ENCODE measurements at places on chromosomes 12 and 14.

GRCh38 chr12:89153341-89153740, 199.0 kb downstream of the DUSP6 start:
- DNase-seq: no peak

DNA sequence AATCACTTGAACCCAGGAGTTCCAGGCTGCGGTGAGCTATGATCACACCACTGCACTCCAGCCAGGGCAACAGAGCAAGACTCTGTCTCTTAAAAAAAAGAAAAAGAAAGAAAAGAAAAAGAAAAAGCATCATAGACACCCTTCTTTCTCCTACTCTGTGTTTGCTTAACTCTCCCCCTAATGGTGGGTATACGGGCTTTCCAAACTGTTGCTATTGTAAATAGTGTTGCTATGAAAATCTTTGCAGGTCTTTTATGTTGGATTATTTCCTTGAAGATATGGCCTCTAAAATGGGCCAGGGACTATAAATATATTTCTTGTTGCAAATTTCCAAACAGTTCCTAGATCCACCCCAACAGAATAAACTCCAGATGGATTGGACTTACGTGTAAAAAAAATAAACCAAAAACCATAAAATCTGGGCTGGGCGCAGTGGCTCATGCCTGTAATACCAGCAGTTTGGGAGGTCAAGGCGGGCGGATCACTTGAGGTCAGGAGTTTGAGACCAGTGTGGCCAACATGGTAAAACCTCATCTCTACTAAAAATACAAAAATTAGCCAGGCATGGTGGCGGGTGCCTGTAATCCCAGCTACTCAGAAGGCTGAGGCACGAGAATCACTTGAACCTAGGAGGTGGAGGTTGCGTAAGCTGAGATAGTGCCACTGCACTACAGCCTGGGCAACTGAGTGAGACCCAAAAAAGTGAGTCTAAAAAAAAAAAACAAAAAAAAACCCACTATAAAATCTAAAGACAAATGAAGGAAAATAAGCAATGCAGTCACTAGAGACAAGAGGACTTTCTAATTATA, 25.9 kb downstream of the NFKBIA start:
- DNase-seq: no peak

DNA sequence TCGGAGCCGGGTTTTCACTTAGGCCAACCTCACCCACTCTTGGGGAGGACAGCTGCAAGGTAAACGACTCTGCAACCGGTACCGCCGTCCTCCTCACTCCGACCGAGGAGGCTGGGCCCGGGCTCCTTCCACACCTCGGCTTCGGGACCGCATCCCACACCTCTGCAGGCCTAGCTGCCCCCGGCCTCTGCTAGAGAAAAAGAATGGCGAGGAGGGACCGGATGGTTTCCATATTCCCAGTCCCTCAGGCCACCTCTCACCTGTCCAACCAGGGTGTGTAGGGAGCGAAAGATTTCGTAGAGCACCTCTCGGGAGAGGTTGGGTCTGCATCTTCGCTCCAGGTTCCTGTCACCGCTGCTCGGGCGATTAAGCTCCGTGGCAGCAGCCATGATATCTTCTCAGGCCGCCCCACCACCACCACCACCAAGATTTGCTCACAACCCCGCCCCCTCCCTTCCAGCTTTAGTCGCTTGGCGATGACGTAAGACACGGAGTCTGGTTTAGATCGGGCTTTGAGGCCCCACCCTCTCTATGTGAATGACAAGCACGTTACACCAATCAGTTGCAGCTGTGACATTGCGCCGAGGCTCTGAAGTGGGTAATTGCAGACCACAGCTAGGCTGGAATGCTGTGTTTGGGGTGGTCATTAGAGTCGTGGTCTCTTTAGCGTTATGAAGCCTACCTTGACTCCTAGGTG, at the start of gene MBIP:
Gene MBIP (minus strand): TSS at position 438 of the 697 bp plus-strand sequence. CDS start 49 bp downstream, at position 389.
- peak; percentile 92 for DNase-seq

DNA sequence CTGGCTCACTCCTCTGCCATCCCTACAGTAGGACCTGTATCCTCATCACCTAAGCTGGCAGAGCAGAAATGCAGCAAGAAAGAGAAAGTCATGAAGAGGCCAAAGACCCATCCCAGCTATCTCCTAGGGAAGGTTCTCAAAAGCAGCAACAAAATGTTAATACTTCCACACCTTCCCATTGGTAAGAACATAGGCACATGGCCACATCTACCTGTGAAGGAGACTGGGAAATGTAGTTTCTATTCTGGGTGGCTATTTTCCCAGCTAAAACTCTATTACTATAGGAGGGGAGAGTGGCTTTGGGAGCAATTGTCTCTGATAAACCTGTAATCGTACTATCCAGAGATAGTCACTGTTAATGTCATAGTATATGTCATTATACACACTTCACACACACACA, 13.7 kb upstream of the EIF2B2 start:
- DNase-seq: no peak

DNA sequence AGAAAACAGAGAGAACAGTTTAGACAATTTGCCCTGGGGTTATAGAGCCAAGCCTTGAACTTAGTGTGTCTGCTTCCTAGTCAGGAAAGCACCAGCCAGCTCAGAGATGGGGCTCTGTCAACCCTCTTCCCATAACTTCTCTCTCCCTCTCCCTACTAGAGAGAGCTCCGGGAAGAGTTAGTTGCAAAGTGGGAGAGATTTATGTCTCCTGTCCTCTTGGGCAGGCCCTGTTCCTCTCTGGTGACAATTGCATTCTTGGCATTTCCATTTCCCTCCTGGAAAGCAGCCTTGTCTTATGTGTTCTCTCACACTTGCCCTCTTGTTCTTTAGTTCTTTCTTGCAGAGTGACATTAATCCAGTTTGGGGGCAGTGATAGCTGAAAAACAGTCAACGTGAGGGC, 42.1 kb upstream of the TUNAR start:
- DNase-seq: no peak

DNA sequence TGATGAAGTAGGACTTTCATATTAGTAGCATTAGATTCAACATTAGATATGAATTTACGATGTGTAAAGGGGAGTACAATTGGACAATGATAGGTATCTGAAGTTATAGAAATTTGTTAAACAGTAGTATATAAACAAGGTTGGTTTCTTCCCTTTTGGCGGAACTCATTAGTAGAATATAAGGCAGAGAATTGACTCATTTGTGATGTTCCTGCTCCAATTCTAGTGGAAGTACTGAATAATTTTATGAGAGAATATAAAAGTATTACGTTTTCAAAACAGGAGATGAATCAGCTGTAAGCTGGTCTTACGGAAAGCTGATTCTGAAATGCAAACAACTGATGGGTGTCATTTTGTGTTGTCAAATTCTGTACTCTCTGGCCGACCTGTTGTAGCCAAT, 13.4 kb downstream of the ZC3H14 start:
- no peak for DNase-seq

GRCh38 chr12:132222096-132222807, 78.0 kb downstream of the NOC4L start:
- DNase-seq: no peak

- DNase-seq: no peak
These were observed 678.5 kb upstream of the TBX3 start for GRCh38 chr12:115362339-115362976.

- no peak for DNase-seq
These were observed 202.1 kb upstream of the MYL2 start for GRCh38 chr12:111122458-111122878.

GRCh38 chr12:57498571-57498970, 10.7 kb downstream of the MARS1 start:
- DNase-seq: no peak

- no peak for DNase-seq
These were observed 6.8 kb upstream of the SIVA1 start for GRCh38 chr14:104746071-104746545.

GRCh38 chr12:96811083-96811482, 96.0 kb upstream of the NEDD1 start:
- DNase-seq: peak; percentile 71

- no peak for DNase-seq
These were observed 1037.1 kb downstream of the GALC start for GRCh38 chr14:86955771-86956354.

- no peak for DNase-seq
These were observed 218.3 kb upstream of the PDZRN4 start for GRCh38 chr12:40969796-40970195.

- DNase-seq: no peak
These were observed 116.0 kb upstream of the RTL1 start for GRCh38 chr14:101019541-101019940.

DNA sequence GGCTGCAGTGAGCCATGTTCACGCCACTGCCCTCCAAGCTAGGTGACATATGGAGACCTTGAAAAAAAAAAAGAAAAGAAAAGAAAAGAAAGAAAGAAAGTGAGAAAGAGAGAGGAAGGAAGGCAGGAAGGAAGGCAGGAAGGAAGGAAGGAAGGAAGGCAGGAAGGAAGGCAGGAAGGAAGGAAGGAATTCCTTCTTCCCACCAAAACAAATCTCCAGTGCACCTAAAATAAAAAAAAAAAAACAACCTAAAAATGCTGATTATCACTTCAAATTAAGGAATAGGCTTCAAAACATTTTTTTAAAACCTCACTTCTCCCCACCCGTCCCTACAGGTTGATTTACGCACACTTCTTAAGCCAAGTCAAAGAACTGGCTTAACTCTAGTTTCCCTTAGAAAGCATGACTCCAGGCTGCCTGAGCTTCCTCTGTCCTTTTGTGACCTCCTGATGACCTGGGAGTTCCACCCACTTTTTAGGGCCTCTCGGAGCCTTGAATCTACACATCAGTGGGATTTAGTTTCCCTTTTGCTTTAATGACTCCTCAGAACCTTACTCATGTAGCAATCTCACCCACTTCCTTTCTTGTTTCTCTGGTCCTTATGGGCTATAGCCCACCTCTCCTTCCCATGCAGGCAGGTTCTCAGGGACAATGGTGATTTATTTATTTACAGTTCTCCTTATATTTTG, 18.6 kb downstream of the DUSP6 start:
- DNase-seq: no peak

- DNase-seq: peak; percentile 88
These were observed 23.3 kb upstream of the MARK3 start for GRCh38 chr14:103361867-103362266.

DNA sequence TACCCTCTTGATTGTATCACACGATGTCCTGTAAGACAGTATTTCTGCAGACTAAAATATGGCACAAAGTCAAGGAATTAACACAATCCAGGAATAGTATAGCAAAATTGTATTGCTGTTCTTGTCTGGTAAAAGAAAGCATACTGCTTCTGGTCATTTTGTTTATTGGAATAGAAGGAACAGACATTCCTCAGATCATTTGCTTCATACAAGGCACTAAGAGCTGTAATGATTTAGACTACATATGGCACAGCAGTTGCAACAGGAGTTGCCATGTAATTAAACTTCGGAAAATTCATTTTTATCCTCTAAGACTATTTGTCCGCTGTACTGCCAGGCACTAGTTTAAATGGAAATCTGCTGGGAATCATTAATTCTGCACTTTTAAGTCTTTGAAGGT, 7.6 kb upstream of the KERA start:
- DNase-seq: no peak

DNA sequence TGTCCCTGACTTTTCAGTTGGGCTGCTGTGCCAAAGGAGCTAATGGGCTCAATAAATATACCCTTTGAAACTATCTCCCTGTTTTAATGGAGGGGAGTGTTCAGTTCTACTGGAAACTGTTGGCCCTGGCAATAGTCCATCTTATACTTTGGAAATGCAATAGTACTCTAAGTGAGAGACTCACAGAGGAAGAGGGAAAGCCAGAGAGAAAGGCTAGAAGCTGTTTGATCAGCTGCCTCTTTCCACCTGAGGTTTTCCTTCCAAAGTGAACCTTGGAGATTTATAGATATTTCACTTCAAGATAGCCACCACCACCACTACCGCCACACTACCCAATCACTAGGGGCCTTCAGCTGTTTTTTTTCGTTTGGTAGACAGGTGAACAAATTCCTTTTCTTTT, 93.6 kb upstream of the CCDC91 start:
- DNase-seq: no peak

DNA sequence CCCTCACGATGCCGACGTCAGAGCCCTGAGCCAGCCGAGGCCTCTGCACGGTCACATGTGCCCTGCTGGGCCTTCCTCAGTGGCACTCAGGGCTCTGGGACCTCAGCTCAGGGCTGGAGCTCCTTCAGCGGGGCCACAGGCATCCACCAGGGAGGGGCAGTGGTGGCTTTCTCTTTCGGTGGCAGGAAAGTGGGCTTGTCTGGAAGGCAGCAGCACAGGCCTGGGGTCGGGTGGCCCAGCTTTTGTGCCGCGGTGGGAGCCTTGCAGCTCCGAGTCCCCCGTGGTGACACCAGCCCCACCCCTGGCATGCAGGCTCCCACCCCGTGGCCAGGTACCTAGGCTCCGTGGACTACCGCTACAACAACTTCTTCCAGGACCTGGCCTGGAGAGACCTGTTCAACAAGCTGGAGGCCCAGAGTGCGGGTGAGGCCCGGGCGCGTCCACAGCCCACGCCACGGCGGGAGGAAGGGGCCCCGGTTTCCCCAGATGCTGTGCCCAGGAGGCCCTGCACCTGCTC, 14.2 kb upstream of the TEX22 start:
- no peak for DNase-seq

GRCh38 chr14:22842211-22843122, 6.1 kb downstream of the MMP14 start:
- DNase-seq: no peak

DNA sequence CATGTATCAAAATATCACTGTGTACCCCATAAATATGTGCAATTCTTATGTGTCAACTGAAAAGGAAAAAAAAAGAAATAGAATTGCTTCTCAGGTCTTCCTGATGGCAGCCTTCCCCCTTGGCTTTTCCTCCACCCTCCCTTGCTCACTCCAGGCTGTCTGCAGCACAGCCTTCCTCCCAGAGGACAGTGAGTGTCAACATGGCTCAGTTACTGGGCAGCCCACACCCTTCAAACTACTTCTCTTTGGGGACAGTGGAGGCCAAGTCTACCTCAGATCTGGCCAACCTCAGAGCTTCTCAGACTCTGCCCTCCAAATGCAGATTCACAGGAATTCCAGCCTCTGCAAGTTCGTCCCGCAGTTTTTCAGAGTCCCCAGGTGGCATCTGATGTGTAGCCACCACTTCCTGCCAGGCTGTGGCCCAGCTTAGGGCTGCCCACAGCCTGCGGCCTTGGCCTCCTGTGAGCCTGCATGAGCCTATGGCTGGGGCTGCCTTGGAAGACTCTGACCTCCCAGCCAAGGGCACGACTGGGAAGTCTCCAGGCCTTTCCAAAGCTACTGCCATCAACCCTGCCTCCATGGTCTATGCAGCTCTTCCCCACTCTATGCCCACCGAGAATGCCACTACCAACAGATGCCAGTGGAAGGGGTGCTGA, 148.0 kb upstream of the PWP1 start:
- no peak for DNase-seq

GRCh38 chr12:33529031-33529430, 89.4 kb upstream of the SYT10 start:
- no peak for DNase-seq

- no peak for DNase-seq
These were observed 49.8 kb downstream of the CNTN1 start for GRCh38 chr12:40742041-40742440.
